ENCODE measurements at places on chromosomes 1 and 21. TPM values are rescaled to one million over a fixed set of nuclear protein-coding genes. Genes with fewer than 3 reads are reported as not detected.

DNA sequence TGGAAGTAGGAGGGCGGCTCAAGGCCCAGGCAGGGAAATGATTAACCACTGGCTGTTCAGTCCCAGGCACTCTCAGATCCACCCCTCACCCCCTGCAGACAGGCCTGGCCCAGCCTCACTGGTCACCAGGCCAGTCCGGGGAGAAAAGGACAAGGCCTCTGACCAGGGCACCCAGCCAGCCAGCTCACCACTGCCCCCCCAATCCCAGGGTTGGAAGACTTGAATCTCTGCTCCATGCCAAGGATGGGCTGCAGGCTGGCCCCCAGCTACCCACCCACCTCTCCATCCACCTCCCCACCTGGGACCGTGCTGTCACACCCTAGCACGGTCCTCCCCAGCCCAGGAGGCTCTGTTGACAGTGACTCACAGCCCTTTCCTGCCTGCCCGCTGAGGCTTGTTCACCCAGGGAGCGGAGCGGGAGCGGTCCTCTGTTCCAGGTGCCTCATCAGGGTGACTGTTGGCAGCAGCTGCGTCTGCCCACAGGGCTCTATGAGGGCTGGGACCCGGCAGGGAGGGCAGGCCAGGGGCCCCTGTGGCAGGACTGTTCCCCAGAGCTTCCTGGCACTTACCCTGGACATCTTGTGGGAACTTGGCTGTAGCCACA, 2.2 kb downstream of the LAD1 start:
- DNase-seq: no peak

- no peak for DNase-seq
Observed at GRCh38 chr1:9452516-9453140, 86.6 kb upstream of the SLC25A33 start.

- DNase-seq: no peak
Observed at GRCh38 chr1:89260042-89260441, 12.6 kb downstream of the GBP5 start.

Gene CD1B
- total RNA-seq: not detected

GRCh38 chr1:165376041-165376810, 19.7 kb upstream of the LMX1A start:
- peak; percentile 100 for DNase-seq

- DNase-seq: peak; percentile 53
Observed at GRCh38 chr1:203628201-203629015, 1.8 kb downstream of the ATP2B4 start.

- DNase-seq: no peak
Observed at GRCh38 chr1:30969903-30970302, 61.3 kb upstream of the SDC3 start.

- DNase-seq: no peak
Observed at GRCh38 chr1:19979494-19979977, at the start of gene PLA2G2A. PLA2G2A (minus strand) TSS chr1:19979618; CDS start chr1:19978773, 845 bp downstream.

DNA sequence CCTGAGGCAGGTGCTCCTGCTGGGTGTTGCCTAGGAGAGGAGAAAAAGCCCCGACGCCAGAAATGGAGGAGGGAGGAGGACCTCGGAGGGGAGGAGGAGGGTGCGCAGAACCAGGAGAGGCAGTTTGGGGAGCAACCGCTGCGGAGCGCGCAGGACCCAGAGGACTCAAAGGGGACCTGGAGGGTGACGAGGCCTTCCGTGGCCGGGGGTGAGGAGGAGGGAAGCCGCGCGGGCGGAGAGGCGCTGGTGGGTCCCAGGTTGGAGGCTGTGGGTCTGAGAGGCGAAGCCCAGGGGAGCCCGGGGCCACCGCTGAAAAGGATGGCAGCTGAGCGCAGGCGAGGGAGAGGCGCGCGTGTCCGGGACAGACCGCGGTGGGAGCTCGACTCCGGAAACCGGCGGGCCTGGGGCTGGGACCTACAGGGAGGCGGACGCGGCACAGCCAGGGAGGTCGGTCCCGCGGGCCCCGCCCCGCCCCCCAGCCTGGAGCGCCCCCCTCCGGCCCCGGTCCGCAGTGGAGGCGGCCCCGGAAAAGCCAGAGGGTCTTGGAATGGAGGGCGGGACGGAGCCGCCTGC, 15.1 kb downstream of the RNF223 start:
- no peak for DNase-seq

- no peak for DNase-seq
Observed at GRCh38 chr1:41661428-41662060, 177.1 kb upstream of the EDN2 start.

- no peak for DNase-seq
Observed at GRCh38 chr1:1425753-1426495, 4.8 kb upstream of the ANKRD65 start.

DNA sequence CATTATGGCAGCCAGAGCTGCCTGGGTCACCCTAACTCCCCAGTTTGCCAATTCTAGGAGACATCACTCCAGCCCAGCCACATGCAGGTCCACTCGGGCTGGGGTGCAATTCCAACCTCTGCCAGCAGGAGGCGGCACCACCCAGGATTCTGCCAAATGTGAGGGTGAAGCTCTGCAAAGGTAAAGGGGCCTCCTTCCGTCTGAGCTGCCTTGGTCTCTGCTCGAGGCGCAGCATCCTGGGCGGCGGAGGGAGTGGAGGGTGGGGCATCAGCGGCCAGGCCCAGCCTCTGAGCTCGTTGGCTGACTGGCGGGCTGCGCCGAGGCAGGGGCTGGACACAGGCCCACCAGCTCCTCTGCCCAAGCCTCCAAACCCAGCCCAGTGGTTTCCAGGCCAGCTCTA, 63.8 kb downstream of the ARHGEF16 start:
- DNase-seq: no peak

GRCh38 chr1:161483361-161483760, 21.9 kb upstream of the FCGR2A start:
- no peak for DNase-seq

Gene TNFRSF1B
- total RNA-seq: 12.5 TPM

- DNase-seq: no peak
Observed at GRCh38 chr1:97094247-97094972, 372.8 kb downstream of the PTBP2 start.

DNA sequence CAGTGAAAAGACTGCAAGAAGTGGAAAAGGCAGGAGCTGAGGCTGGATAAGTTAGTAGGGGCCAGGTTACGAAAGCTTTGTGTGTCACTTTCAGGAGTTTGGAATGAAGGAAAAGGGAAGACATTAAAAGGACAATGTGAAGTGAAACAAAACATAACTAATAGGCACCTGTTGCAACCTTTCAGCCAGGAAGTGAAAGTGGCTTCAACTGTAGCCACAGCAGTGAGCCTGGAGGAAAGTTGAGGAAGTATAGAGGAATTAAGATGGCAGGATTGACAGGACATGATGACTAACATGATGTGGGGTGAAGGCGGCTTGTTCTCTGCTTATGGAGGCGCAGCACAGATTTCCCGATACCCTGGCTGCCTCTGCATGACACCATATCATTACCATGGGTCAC, 68.9 kb downstream of the C4BPA start:
- no peak for DNase-seq

Gene AVPR1B
- not detected for total RNA-seq

GRCh38 chr21:34574601-34575529, 40.0 kb downstream of the RCAN1 start:
- no peak for DNase-seq

DNA sequence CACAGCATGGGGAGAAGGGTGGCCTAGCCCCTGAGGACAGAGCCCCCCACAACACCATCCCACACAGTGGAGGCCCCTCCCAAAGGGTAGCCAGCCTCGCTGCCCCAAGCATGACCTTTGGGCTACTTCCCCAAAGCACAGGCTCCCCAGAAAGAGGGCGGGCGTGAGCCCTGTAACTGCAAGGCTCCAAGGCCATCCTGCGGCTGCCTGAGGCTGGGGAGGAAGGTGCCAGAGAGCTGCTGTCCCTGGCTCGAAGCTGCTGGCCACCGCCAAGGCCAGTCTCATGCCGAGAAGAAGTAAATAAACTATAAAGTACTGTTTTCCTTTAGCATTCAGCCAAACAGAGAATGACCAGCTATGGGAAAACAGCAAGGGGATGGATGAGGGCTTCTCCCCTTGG, 27.5 kb downstream of the UBASH3A start:
- no peak for DNase-seq

DNA sequence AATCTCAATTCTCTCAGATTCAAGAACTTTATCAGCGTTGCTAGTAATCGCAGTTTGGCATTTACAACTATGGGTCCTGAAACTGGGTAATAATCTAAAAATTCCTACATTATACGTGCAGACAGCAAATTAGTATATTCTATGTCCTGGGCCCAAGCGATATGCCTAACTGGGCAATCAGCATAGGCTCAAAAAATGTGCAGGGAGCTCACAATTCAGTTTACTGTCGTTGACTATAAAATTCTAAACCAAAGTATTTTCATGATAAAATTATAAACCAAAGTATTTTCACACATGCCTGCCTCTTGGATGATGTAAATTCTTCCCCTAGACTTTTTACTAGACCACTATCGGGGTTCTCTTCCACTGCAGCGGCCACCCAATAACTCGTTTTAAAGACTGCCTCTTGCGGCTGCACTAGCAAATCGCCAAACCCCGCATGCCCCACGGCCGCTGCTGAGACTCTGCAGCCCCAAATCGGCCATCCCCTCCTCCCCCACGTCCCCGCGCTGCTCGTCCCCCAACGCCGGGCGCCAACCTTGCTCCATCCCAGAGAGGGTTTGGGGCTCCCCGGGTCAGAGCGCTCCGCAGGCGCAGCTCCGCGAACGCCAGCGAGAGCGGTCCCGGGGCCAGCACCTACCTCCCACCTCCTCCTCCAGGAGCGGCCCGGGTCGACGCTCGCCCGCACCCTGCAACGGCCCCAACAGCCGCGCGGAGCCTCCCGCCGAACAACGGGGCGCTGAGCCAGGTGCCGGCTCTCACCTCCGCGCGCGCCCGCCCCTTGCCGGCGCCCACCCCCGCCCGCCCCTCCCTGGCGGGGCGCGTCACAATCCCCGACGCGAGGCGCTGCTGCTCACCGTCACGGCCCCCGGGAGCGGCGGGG, 506 bp downstream of the SSX2IP start:
- DNase-seq: peak; percentile 23

GRCh38 chr1:152486400-152487006, 24.1 kb upstream of the LCE5A start:
- no peak for DNase-seq

GRCh38 chr1:5574641-5575040, 417.6 kb downstream of the NPHP4 start:
- no peak for DNase-seq

GRCh38 chr1:68376441-68376840, 73.3 kb downstream of the RPE65 start:
- no peak for DNase-seq

DNA sequence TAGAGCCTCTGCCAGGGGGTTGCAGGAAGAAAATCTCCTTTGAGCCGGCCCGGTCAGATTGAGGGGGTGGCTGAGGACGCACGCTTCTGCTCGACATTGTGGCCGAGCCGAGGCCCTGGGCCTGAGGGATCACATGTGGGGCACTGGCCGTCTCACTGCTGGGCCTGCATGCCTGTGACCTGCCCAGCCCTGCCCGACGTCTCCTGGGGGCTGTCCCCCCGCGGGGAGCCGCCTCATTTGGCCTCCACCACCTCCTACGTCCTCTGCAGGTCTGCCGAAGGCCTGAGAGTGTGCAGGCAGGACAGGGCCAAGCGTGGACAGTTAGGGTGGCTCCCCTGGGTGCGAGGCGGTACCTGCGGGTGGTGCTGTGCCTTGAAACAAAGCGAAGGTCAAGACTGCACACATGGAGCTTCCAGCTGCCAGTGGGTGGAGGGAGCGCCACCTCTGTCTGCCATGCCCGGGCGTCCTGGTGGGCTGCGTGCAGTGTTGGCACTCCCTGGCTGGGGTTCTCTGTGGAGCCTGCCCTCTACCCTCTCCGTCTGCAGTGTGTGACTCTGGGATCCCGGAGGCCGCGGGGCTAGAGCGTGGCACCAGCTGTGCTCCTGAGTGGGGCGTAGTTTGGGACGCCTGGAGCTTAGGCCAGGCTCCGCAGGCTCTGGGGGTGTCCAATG, 51.7 kb downstream of the PCNT start:
- no peak for DNase-seq

- DNase-seq: no peak
Observed at GRCh38 chr1:92968138-92969032, 7.1 kb upstream of the DIPK1A start.

Gene TAS1R1
- 0.59 TPM for total RNA-seq

GRCh38 chr1:6465461-6466005, 440 bp downstream of the TNFRSF25 start:
- DNase-seq: no peak

Gene ZNF593OS
- not detected for total RNA-seq

Gene ADORA3
- total RNA-seq: 0.20 TPM

Gene NKAIN1
- total RNA-seq: 0.39 TPM

- DNase-seq: no peak
Observed at GRCh38 chr21:31665397-31665796, 5.9 kb downstream of the SOD1 start.

- no peak for DNase-seq
Observed at GRCh38 chr1:153832293-153832692, 57.1 kb downstream of the SLC27A3 start.

DNA sequence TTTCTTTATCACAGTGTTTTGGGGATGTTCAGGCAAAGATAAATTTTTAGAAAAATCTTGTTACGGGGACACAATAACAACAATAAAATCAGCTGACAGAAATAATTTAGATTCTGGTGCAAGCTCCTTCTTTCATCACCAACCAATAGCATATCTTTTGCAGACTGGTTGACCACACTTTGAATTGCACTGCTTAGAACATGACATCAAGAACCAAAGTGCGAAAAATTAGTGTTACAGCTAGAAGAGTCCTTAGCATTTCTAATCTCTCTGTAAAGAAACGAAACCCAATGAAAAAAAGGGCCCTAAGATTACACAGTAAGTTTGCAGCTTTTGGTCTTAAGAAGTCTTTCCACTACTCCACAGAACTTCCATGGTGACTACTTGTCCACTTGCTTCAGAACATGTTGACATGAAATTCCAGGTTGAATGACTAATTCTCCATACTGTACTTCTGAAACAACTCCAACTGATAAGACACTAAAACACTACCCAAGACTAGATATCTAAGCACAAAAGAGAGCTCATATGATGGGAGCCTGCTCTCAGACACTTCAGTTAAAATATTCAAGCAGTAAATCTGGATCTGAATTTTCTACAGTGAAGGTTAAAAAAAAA, 31.3 kb downstream of the XKR8 start:
- DNase-seq: no peak

DNA sequence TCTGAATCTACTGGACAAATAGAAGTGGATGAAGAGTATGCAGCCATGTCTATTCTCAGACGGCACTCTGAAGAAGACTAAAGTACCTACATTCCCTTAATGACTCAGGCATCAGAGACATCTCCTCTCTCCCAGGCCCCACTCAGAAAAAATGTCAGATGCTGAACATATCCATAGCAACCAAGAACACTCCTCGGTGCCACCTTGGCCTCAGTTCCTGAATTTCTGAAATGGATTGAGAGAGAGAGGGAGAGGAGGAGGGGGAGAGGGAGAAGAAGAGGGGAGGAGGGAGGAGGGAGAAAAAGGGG, 16.0 kb upstream of the OVAAL start:
- DNase-seq: no peak

Gene NUP210L
- 0.10 TPM for total RNA-seq

DNA sequence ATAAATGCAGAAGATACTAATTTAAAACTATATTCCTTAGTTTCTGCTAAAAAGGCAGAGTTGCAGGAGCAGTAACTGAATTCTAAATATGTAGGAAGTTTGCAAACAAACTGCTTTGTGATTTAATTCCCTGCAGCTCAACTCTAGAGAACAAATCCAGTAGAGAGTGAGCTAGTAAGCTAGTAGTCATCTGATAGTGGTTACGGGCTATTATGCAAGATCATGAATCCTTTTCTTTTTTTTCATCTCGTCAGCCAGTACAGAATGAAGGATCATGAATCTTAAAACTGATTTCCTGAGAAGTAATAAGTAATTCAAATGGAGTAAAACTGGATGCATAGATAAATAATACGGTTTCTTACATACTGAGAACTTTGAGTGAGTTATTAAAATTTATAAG, 3.3 kb downstream of the DPH5 start:
- no peak for DNase-seq
